ENCODE measurements at places on chromosomes 5 and 9. TPM values are rescaled to one million over a fixed set of nuclear protein-coding genes. Genes with fewer than 3 reads are reported as not detected.

The RMND5B gene
- 24.7 TPM for total RNA-seq

The TOR2A gene
- 3.9 TPM for total RNA-seq

The RIOK2 gene
- total RNA-seq, result 47.2 TPM

The ARHGEF39 gene
- 11.9 TPM for total RNA-seq

The NDOR1 gene
- 12.5 TPM for total RNA-seq

The CDKN2B-AS1 gene
- total RNA-seq, result 8.4 TPM

The ZNF483 gene
- total RNA-seq, result 16.9 TPM

The TERT gene
- total RNA-seq, result not detected

The HNRNPK gene
- 1,096 TPM for total RNA-seq

The PCDHGB4 gene
- total RNA-seq, result 3.1 TPM

The PAEP gene
- total RNA-seq, result not detected

The CER1 gene
- not detected for total RNA-seq

The LEAP2 gene
- 1.2 TPM for total RNA-seq

The CD180 gene
- not detected for total RNA-seq

The KCNN2 gene
- not detected for total RNA-seq

The IRX2 gene
- 6.1 TPM for total RNA-seq

The FAM78A gene
- 2.4 TPM for total RNA-seq

The FOXD4L5 gene
- total RNA-seq, result 0.33 TPM

The ADAMTS19 gene
- total RNA-seq, result not detected

The RORB gene
- total RNA-seq, result not detected

The OMD gene
- total RNA-seq, result 0.08 TPM

The GPR151 gene
- total RNA-seq, result not detected

The NTRK2 gene
- total RNA-seq, result under 0.01 TPM

The GMCL2 gene
- not detected for total RNA-seq

The RGMB gene
- 41.2 TPM for total RNA-seq

The SLC45A2 gene
- not detected for total RNA-seq

The AFAP1L1 gene
- total RNA-seq, result 0.45 TPM

Measured in SJCRH30 (cell line).